Stimulated activated CD8-positive, alpha-beta memory T cell treated with anti-CD3 and anti-CD28 coated beads, Interleukin-4, amount 100 ng/mL, for 1 hour (primary cell): ENCODE measurements at places on chromosomes 2 and 18.

DNA sequence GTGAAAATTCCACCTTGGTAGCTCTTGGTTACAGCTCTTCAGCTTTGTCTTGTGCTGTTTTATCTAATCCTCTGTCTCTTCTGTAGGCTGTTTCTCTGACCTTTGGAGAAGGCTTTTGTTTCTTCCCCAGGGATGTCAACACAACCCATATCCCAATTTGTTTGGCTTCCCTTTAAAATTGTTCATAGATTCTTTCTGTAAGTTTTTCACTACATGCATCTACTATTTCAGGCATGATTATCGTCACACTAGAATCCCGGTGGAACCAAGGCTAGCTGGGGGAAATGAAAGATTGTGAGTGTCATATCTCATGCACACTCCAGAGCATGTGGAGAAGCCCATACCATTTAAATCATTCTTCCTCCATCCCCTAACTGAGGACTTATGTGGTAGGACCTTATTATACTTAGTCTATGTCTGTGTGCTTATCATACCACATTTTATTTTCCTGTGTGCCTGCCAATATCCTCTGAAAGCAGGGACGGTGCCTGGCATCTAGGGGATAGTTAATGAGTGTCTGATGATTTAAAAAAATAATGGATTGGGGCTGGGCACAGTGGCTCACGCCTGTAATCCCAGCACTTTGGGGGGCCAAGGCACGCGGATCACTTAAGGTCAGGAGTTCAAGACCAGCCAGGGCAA is 59.9 kb downstream of the CRIM1 start:
- no peak for DNase-seq

GRCh38 chr2:150212722-150213171 is 274.7 kb downstream of the RND3 start:
- no peak for DNase-seq

- DNase-seq = no peak
These were observed 87.0 kb downstream of the ZEB2 start for GRCh38 chr2:144432921-144433320.

GRCh38 chr2:14567561-14567960 is 65.0 kb upstream of the LRATD1 start:
- no peak for DNase-seq
